ENCODE measurements at places on chromosomes 5 and 9.

DNA sequence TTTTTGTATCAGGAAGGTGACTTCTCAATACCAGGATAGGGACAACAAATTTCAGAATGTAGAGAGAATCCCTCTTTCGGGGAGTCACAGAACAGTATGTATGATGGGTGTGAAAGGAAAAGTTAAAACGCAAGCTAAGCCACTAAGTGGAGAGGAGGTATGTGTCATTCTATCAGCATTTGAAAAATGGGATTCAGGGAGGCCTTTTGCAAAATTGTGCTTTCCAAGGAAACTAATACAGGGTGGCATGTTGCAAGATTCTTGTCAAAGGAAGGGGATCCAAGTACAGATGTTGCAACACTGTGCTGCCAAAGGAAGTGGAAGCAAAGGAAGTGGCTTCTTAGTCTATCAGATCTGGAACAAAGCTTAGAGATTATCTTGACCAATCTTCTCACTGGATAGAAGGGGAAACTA lies 12.6 kb upstream of the TNIP1 start:
- peak; percentile 89 for DNase-seq

DNA sequence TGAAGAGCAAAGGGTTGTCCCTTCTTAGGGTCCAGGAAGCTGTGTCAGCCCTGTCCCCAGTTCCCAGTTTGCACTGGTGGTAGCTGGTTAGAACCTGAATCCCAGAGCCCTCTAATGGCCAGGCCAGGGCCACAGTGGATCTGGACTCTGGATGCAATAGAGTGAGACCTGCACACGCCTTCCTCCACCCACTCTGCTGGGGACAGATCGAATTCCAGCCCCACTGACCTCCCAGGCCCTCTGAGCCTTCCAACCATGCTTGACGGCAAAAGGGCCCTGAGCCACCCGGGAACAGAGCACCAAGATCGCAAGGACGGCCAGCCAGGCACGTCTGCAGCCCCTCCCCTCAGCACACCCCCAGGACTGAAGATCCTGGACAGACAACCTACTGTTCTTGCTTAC lies 23.7 kb downstream of the NAIF1 start:
- no peak for DNase-seq

- DNase-seq = no peak
Observed at GRCh38 chr5:6088706-6089105, 289.6 kb downstream of the MED10 start.

GRCh38 chr5:170257370-170257769 lies 24.6 kb downstream of the C5orf58 start:
- DNase-seq = no peak

DNA sequence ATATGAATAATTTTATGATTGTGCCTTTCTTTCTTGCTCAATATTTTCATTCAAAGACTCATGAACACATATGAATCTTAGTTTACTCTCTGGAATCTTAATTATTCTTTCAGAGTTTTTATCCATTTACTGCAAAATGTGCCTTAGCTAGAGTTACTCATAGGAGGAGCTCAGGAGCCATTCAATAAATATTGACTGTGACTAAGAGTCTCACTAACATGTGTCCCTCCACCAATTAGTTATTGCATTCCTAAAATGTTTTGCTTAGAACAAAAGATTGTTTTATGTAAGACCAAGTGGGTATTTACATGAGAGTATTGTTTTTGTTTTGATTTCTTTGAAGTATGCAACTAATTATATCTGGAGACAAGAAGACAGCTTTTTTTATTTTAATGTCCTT lies 218.4 kb upstream of the MAST4 start:
- no peak for DNase-seq

DNA sequence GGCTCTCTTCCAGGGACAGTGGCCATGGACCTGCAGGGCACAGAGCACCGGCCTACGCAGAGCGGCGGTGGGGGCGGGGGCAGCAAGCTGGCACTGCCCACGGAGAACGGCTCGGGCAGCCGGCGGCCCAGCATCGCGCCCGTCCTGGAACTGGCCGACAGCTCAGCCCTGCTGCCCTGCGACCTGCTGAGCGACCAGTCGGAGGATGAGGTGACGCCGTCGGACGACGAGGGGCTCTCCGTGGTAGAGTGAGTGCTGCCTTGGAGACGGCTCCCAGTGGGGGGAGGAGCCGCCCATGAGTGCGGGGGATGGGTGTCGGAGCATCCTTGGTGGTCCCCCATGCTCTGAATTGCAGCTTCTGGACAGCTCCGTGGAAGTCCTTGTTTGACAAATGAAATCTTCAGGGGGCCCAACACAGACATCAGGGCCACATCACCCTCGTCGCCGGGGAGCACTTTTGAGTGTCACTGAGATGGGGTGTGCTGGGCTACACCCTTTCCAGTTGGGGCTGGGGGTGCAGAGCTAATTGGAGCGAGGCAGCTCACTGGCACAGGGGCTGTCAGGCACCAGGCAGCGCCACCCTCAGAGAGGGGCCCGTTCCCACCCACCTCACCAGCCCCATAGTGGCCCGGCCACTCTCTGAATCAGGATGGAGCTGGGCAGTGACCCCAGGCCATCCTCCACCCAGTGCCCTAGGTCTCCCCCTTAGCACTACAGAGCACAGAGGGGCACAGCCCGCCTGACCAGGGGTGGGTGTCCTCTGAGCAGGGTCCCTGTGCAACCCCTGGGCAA lies 70.9 kb downstream of the KCNT1 start:
- DNase-seq = no peak
